ENCODE measurements at places on chromosomes 4 and X. TPM values are rescaled to one million over a fixed set of nuclear protein-coding genes. Genes with fewer than 3 reads are reported as not detected.

DNA sequence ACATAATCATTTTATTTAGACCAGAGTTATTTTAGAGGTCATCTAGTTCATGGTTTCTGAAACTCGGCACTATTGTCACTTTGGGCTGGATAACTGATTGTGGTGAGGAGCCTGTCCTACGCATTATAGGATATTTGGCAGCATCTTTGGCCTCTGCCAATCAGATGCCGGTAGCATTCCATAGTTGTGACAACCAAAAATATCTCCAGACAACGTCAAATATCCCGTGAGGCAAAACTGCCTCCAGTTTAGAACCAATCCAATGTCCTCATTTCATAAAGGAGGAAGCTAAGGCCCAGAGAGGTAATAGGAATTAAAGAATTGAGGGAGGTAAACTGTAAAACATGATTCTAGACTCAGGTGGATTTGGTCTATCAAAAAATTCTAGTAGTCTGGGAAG is 6.1 kb downstream of the ZMAT1 start:
- DNase-seq, result no peak

GRCh38 chr4:5812506-5813229 is 80.2 kb downstream of the CRMP1 start:
- no peak for DNase-seq

DNA sequence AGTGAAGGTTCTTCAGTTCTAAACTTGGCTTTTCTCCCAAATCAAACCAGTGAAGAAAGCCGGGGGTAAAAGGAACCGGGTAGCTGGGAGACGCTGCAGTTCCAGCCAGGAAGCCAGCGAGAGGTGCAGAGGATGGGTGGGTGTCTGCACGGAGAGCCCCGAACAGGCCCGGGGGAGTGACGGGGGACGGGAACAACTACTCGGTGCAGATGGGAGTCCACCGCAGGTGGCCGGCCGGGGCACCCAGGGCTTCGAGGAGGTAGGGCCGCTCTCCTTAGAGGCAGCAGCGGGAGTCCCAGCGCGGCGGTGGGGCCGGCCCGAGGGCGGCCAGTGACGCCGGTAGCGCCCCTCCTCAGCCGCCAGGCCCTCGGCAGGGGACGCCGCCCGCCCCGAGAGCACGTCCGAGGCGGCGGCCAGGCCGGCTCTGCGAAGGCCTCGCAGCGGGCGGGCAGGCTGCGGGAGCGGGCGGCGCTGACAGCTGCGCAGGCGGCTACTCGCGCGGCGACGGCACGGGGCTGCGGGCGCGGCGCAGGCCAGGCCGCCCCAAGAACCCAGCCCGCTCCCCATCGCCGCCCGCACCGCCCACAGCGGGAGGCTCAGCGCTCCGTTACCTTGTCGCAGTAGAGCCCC is 449 bp downstream of the FBXL5 start:
- peak; percentile 49 for DNase-seq

DNA sequence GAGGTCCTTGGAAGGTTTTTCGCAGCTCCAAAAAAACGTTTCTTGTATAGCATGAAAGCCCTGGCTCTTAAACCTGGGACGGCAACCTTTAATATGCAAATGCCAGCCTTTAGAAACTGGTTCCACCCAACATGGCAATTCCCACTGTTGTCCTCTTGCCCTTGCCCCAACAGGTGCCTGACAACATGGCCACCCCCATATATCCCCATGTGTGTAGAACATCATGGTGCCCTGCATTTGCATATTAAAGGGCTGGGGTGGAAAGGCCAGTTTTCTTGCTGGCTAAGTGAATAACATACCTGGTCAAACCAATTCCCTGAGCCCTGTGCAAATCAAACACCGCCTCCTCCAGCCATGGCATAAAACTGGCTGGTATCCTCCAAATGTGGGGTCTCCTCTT is 26.0 kb upstream of the GLRA3 start:
- DNase-seq, result no peak

- DNase-seq, result no peak
These were observed 18.7 kb downstream of the ANTXR2 start for GRCh38 chr4:80054375-80054774.

ERAS gene
- not detected for total RNA-seq

INTU gene
- 36.3 TPM for total RNA-seq

- no peak for DNase-seq
These were observed 6.3 kb downstream of the SFRP2 start for GRCh38 chr4:153782581-153782980.

- no peak for DNase-seq
These were observed 38.1 kb downstream of the ABLIM2 start for GRCh38 chr4:8120501-8120900.

VCX2 gene
- not detected for total RNA-seq

SRPK3 gene
- 0.16 TPM for total RNA-seq

GRCh38 chr4:171118091-171118490 is 695.1 kb upstream of the GALNTL6 start:
- DNase-seq, result no peak

GRCh38 chrX:37986893-37987292 is 19.5 kb upstream of the SYTL5 start:
- DNase-seq, result no peak

GRCh38 chr4:71857713-71858451 is 74.0 kb upstream of the GC start:
- DNase-seq, result no peak

- no peak for DNase-seq
These were observed 35.0 kb upstream of the GNPDA2 start for GRCh38 chr4:44761306-44761705.

DNA sequence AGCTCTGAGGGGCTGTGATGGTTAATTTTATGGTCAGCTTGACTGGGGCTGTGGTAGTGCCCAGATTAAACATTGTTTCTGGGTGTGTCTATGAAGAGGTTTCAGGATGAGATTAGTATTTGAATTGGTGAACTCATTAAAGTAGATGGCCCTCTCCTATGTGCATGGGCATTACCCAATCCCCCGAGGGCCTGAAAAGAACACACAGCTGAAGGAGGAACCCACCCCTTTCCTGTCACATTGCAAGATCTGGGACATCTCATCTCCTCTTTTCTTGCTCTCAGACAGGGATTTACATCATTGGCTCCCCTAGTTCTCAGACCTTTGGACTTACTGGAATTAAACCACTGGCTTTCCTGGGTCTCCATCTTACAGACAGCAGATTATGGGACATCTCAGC is 29.4 kb upstream of the NDP start:
- no peak for DNase-seq
